Stimulated activated CD4-positive, alpha-beta T cell treated with anti-CD3 and anti-CD28 coated beads, TNF-alpha, amount 100 ng/mL, for 24 hours (primary cell): ENCODE measurements at places on chromosomes 6 and 20.

DNA sequence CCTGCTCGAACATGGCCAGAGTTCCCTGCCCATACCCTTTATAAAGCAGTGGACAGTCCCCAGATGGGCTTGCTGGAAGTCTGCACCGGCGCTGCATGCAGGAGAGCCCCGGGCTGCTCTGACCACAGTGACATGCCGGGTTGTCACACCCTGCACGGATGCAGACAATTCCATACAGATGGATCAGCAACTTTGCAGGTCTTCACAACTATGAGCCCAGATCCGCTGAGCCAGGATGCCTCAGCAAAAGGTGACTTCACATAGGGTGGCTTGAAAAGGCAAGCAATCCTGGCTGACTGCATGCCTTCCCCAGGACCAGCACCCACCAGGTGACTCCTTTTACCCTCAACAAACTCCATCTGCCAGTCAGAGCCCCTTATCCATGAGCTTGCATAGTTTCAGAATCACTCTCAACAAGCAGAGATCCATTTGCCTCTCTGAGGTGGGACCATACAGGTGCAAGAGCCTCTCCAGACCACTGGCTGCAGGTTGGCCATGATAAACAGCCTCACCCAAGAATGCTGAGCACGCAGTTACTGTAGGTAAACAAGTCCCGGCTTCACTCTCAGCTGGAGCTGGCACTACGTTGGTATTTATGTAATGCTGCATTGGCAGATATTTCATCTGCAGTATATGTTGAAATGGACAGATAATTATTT is 183.0 kb upstream of the QKI start:
- DNase-seq, result no peak

- no peak for DNase-seq
Measured at GRCh38 chr6:170290296-170291128, at the start of gene DLL1. TSS of gene DLL1 (minus strand) at chr6:170291078. CDS start at chr6:170290139, 939 bp downstream.

- DNase-seq, result no peak
Measured at GRCh38 chr20:21322921-21323331, 19.8 kb downstream of the XRN2 start.

GRCh38 chr20:48789781-48790472 is 37.9 kb downstream of the PREX1 start:
- no peak for DNase-seq

- no peak for DNase-seq
Measured at GRCh38 chr6:34273242-34273805, 24.5 kb upstream of the SMIM29 start.
